ENCODE measurements at places on chromosomes 11 and 22.

DNA sequence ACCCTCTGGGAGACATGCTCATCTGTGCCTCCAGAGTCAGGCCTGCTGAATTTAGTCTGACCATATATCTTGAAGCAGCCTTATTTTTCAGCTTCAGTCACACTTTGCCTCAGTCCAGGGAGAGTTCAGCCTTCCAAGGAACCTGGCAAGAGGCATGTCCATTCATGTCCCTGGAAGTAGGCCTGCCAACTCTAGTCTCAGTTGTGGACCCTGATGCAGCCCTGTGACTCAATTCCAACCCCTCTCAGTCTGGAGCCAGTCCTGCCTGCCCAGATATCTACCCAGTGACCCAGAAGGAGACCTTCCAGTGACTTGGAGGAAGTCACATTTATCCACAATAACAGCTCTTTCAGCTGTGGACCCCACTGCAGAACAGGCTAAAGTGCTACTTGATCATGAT, 566.6 kb downstream of the TMEM135 start:
- DNase-seq = no peak

- no peak for DNase-seq
These were observed 6.6 kb downstream of the F2 start for GRCh38 chr11:46725338-46726205.

GRCh38 chr11:11786771-11787170, 55.0 kb upstream of the USP47 start:
- peak; percentile 28 for DNase-seq

- DNase-seq = no peak
These were observed 13.1 kb downstream of the MPPED1 start for GRCh38 chr22:43424666-43425630.

GRCh38 chr11:27524155-27524554, 17.6 kb upstream of the LIN7C start:
- DNase-seq = peak; percentile 35

- no peak for DNase-seq
These were observed 13.4 kb downstream of the AP5B1 start for GRCh38 chr11:65767406-65767805.

- DNase-seq = no peak
These were observed 20.5 kb upstream of the RAG2 start for GRCh38 chr11:36618363-36619047.

- no peak for DNase-seq
These were observed 23.7 kb upstream of the FGF3 start for GRCh38 chr11:69842746-69843528.

DNA sequence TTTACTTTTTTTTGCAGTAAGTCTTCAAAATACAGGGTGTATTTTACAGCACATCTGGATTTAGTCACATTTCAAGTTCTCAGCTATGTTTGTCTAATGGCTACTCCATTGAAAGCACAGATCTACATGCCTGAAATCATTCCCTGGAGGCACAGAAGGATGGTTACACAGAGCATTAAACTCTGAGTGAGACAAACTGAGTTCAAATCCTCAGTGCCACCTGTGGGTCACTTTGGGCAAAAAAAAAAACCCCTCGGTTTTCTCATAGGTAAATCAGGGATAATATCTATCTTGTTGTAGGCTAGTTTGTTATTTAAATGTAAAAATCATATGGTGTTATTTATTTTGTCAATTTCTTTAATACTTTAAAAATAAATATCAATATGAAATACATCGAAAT, 7.7 kb downstream of the ANKRD49 start:
- DNase-seq = no peak

GRCh38 chr11:67458266-67458665, 3.1 kb downstream of the CABP4 start:
- DNase-seq = no peak

DNA sequence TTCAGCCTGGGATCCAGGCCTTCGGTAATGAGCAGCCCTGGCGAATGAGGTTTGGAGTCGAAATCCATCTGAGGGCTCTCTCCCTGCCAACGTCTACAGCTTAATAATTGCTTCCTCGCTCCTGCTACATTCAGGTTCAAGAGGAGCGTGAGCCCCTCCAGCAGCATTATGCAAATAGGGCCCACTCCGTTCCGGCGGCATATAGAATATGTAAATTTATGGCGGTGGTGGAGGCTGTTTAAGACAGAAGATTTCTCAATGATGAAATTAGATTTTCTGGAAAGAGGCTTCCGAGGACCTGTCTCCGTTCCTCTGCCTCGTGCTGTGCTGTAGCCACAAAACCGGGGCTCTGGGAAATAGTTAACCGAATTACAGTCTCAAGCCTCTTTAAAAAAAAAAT, 402.8 kb downstream of the MIAT start:
- DNase-seq = no peak

DNA sequence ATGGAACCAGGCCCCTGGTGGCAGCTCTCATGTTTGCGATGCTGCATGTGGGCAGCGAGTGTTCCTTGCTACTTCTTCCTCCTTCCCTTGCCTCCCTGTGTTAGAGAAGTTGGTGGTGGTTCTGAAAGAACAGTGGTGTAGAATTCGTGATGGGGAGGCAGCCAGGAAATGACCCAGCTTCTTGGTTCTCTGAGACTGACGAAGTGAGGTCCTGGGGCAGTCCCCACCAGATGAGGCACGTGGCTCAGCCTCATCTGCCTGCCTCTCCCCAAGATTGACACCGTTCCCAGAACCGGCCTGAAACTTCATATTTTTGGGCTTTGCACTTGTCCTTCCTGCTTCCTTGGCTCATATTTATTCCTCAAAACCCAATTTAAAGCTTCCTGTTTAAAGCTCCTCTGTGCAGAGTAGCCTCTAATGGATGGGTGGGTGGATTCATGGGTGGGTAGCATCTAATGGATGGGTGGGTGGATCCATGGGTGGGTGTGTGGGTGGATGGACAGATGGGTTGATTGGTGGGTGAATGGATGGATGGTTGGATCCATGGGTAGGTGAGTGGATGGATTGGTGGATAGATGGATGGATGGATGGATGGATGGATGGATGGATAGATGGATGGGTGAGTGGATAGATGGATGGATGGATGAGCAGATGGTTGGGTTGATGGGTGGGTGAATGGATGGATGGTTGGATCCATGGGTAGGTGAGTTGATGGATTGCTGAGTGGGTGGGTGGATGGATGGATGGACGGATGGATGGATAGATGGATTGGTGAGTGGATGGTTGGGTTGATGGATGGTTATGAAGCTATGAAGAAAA, 77.3 kb upstream of the ATXN10 start:
- no peak for DNase-seq

GRCh38 chr11:88174709-88175568, at the start of gene RAB38:
RAB38 (minus strand) TSS chr11:88175443; CDS start chr11:88175384, 59 bp downstream.
- DNase-seq = peak; percentile 67

DNA sequence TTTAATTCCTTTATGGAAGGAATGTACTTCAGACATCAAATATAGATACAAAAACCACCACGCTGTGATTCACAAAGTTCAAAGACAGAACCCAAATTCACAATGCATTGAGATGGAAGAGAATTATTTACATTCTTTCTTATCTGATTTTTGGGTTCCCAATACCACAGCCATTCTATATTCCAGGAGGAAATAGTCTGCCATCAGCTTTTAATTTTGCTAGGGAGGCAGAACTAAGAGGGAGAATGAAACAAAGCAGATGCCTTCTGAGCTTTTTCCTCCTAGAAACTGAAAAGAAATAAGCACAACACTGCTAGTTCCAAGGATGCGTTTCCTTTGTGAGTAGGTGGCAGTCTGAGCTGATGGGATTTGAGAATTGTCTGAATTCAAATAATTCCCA, 283.0 kb upstream of the NARS2 start:
- DNase-seq = peak; percentile 13

GRCh38 chr11:126140201-126140925, 71.1 kb downstream of the RPUSD4 start:
- DNase-seq = no peak

GRCh38 chr11:96015906-96016565, 92.1 kb upstream of the MTMR2 start:
- DNase-seq = no peak

DNA sequence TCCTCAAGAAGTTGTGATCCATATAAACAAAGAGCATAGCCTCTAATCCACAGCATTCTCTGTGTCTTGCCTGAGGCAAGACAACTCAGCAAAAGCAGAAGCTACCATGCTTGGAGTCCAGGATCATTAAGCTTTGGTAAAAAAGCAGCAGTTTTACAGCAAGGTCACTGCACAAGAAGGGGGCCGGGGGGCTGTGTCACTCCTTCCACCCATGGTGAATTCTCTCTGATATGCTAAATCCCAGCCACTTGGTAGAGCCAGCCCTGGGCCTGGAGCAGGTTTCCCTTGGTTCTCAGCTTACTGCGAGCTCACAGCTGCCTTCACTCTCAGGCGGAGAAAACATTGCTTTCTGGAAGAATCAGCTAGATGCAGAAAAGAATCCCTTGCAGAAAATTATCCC, 144.7 kb downstream of the TENM4 start:
- DNase-seq = no peak

DNA sequence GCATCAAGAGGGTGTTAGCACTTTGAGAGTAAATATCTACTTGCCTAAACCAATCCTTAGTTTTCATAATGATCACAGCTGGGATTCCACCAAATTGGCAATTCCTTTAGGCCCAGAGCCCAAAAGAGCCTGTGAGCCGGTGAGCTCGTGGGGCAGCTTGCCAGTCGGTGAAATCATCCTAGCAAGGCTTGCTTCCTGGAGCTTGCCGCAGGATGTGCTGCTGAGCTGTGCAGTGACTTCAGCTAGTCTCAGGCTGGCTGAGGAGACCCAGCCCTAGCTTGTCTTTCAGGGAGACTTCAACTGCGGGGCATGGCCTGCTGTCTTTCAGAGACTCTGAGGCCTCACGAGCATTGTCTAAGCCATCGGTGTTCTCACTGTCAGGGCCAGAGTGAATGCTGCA, 73.6 kb upstream of the SUSD2 start:
- peak; percentile 87 for DNase-seq

- no peak for DNase-seq
These were observed 22.4 kb downstream of the KIRREL3 start for GRCh38 chr11:126978165-126978564.

Measured in astrocyte of the spinal cord (primary cell).